ENCODE measurements at places on chromosomes 3 and 15.

DNA sequence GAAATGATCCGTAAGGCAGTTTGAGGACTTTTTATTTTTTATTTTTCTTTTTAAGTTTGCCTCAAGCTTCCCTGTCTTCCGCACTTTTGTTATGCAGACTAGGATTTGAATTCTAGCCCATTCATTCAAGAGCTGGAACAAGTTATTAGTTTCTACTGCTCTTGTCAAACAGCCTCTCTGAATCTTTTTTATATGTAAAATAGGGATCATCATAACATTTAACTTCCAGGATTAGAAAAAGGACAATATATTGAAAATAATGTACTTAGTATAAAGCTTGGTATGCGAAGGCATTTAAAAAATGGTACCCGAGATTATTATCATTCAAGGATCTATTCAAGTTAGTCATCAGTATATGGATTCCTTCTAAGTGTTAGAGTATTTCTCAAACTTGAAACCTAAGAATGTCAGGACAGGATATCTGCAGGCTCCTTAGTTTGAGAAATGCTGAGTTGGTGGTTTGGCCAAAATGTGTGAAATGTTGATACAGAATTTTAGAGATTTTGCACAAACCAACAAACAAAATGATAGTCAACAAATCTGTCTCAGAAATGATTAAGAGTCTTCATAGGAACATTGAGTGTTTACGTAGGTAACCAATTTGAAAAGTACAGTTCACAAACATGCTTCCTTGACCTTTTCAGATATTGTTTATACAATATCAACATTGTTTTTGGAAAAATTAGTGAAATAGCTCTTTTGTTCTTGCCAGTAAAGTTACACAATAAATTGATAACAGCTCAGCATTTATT lies 40.5 kb upstream of the IGSF10 start:
- no peak for DNase-seq

DNA sequence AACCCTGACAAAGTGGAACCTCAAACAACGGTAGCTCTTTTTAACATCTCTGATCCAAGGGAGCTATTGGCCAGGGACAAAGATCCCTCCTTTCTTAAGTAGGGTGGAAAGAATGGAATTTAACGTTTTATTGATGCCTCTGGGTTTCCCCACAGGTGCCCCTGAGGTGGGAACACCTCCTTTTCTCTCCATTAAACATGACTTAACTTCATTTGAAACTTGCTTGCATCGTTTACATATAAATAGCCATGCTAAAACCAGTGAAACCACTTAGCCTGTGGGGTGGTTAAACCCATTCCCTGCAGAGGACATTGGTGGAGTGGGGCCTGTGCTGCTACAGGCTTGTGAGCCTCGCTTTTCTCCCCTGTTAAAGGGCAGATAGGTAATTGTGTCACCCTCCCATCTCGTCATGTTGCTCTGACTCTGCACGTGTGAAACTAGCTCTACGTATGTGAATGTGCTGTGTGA lies 9.7 kb downstream of the CGNL1 start:
- DNase-seq, result no peak

GRCh38 chr3:187006864-187007630 lies 76.7 kb downstream of the ST6GAL1 start:
- peak; percentile 68 for DNase-seq

GRCh38 chr3:162217647-162218046 lies 721.0 kb downstream of the OTOL1 start:
- no peak for DNase-seq

DNA sequence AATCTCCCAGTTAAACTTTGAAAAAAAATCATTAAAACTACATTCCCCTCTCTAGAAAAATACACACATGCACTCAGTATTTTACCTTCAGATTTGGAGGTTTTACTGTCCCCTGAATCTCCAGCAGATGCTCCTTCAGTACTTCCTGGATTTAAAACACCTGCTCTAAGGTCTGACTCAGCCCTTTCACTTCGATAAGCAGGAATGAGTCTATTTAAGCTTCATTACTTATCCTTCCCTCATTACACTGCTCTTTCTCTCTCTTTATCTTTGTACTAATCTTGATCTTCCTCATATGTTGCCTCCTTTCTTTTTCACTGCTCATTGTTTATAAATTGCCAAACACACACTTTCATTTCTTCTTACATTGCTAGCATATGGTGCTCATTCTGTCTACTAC lies 443.9 kb downstream of the DIPK2A start:
- no peak for DNase-seq

Measured in activated CD4-positive, alpha-beta T cell treated with anti-CD3 and anti-CD28 coated beads, Interleukin-2, Interleukin-6, amounts not matched to agents 100 ng/mL and 50 ng/mL, durations not matched to agents 16 hours and 8 hours (primary cell).